SIG-M5 (cell line): ENCODE measurements at places on chromosomes 4 and X.

DNA sequence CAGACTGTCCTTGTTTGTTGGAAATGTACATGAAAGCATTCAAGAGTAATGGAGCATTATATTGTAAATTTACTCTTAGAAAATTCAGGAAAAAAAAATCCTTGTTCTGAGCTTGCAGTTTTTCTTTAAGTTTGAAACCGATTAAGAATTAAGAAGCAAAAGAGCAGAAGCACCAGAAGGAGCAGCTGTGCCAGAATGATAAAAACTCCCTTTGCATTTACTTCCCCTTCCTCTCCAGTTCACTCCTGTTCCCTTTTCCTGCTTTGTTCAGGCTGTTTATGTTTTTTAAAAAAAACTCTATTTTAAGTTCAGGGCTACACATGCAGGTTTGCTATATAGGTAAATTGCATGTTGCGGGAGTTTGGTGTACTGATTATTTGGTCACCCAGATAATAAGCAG lies 90.3 kb downstream of the ATOH1 start:
- DNase-seq, result no peak

DNA sequence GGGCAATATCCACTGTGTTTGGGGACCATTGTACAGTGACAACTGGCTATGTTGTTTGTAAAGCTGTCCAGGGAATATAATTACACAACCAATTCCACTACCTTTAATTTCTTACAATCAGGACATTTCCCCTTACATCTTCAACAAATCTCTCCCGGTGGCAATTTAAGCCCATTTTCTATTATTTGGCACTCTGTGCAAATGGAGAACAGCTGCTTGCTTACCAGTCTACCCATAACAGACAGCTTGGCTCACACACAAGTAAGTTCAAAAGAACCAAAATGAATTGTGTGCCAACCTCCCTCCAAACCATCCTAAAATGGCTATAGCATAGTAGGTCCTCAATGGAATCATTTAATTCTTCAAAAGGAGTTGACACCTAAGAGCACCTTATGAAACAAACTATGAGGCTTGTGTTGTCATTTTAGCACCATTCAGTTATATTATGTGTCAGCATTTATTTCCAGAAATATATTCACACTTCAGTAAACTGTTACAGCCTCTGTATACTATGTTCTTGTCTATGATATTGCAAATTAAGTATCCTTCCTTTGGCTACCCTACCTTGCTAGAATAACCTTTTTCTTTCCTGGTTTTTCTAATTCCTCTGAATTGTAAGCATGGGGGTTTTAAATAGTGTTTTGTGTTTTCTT lies 18.4 kb downstream of the GABRA4 start:
- no peak for DNase-seq

GRCh38 chrX:2583194-2584162 lies 82.7 kb upstream of the DHRSX start:
- no peak for DNase-seq

- no peak for DNase-seq
Observed at GRCh38 chr4:41177016-41177415, 37.3 kb downstream of the APBB2 start.

DNA sequence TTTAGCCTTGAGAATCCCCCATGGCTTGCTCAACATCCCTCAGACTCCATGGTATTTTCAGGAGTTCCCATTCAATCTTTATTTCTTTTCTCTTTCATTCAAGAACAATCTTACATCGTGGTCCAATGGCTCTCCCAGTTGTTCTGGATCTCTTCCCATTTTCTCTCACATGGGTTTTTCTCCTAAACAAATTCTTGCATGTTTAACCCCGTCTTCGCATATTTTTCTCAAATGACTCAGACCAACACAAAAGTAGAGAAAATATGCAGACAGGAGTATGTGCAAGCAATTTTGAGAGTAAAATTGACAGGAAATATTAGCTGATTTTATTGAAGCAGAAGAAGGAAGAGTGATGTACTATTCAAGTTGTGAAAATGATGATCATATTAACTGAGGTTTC lies 396.4 kb upstream of the TRAM1L1 start:
- no peak for DNase-seq

DNA sequence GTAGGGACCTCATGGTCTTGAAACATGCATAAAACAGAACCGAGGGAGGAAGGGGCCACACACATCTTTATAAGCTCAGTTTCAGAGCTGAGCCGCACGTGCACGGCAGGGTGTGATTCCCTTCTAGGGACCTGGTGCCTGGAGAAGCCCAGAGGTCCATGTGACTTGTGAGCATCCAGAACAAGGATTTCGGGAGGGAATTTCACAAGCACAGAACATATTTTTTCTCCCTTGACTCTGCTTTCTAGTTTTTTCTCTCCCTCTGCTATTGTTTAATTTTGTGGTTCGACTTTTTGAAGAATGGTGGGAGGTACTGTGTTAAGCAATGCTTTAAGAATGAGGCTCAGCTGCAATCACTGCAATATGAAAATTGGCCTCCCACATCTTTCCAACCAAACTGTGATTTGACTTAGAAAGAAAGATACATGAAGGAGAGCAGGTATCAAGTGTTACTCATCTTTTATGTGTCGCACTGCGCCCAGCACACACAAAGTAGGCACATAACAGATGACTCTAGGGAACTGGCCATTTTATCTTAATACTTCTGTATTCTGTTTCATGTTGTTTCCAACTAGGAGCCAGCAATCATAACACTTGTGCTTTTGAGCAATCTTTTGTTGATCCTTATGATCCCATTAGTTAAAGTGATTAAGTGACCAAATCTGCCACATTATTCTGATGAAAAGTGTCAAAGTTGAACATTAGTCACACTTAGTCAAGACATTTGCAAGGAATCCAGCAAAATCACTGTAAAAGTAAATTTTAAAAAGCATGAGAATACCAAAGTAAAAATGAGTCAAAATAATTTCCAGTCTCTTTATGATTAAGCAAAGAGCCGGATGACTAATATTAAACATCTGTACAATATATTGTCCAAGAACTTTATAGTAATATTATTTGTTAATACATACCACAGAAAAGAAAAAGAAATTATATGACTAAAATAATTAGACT lies 86.4 kb downstream of the SHISA3 start:
- no peak for DNase-seq

GRCh38 chrX:53287493-53288138 lies 6.2 kb upstream of the IQSEC2 start:
- peak; percentile 48 for DNase-seq

- DNase-seq, result no peak
Observed at GRCh38 chrX:16986169-16986568, 39.7 kb downstream of the REPS2 start.

- no peak for DNase-seq
Observed at GRCh38 chrX:7111518-7111917, 36.0 kb upstream of the STS start.

DNA sequence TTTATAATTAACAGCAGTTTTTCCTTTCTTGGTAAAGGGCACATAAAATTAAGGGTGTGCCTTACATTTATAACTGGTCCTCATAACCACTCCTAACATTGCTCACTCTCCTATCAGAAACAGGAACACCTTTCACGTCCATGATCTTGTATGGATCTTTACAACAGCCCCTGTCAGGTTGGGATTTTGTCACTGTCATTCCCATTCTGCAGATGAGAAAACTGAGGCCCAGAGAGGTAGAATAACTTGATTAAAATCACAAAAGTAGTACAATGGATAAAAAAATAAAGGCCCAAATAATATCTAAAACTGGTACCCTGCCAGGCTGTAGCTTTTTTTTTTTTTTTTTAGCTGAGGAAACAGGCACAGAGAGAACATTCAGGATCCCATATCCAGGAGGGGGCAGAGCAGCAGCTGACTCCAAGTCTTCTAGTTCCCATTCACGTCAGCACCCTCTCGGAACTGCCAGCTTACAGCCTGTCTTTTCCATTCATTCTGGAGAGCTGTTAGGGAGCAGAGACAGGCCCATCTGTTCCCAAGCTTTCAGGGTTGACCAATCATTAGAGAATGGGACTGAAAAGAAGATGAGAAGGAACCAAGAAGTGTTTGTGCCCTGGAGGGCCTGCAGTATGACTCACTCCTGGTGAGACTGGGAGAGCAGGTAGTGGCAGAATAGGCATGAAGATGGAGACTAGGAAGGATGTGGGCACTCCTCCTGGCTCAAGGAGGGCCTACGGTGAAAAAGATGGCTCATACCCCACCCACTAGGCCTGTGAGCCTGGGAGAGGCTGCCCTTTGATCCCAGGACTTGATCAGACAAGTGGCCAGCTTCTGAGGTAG lies 7.3 kb downstream of the SUV39H1 start:
- DNase-seq, result no peak

- DNase-seq, result no peak
Observed at GRCh38 chr4:95181996-95182306, 366.8 kb downstream of the UNC5C start.

DNA sequence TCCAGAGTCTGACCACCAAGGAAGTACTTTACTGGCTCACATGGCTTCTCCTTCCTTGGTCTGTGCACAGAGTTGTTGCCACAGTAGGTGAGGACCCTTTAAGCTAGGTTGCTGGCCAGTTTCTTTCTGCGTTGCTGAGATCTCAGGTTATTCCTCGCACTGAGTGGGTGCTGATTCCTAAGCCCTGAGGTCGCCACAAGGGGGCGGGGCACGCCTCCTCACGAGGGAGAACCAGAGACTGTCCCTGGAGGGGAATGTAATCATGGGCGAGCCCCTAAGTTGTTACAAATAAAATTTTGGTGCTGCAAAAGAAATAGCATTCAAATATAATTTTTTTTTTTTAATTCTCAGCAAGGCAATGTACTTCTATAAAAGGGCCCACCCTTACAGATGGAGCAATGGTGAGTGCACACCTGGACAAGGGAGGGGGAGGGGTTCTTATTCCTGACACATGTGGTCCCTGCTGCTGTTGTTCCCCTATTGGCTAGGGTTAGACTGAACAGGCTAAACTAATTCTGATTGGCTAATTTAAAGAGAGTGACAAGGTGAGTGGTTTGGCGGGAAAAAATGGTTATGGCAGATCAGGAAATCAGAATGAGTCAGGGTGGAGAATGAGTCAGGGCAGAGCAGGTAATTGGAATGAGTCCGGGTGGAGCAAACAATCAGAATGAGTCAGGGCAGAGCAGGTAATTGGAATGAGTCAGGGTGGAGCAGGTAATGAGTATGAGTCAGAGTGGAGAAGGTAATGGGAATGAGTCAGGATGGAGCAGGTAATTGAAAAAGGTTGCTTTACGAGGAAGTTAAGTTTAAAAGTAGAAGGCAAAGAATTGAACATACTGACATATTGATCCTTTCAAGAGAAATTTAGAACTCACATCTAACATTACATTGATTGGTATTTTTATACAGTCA lies 107.5 kb downstream of the VSIG4 start:
- no peak for DNase-seq

DNA sequence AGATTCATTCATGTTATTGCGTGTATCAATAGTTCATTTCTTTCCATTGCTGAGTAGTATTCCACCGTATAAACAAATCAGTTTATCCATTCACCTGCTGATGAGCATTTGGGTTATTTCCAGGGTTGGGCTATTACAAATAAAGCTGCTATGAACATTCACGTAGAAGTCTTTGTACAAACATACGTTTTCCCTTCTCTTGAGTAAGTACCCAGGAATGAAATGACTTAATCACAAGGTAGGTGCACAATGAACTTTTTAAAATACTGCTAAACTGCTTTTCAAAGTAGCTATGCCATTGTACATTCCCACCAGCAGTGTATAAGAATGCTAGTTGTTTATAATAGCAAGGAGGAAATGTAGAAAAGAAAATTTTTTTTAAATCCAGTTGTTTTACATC lies 35.9 kb downstream of the SYTL4 start:
- DNase-seq, result no peak

GRCh38 chrX:22186165-22186564 lies 86.5 kb upstream of the CBLL2 start:
- no peak for DNase-seq

DNA sequence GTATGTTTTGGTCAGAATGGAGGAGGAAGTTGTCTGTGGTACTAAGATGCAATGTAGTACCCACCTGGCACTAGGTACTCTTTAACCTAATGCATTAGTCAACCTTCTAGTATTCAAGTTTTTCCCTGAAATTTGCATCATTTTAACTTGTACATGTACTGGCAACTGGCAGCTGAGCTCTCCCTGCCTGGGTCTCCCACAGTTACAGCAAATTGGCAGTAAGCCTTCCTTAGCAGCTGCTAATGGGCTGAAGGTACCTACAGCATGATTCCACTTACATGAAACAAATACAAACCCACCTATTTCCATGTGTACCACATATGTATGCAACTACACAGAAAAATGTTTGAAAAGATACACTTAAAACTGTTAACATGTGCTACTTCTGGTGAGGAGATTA lies 8.1 kb upstream of the KLHL2 start:
- DNase-seq, result no peak

GRCh38 chr4:22522706-22523501 lies 7.0 kb upstream of the ADGRA3 start:
- no peak for DNase-seq

GRCh38 chr4:173195109-173195508 lies 26.5 kb downstream of the GALNT7 start:
- DNase-seq, result no peak

DNA sequence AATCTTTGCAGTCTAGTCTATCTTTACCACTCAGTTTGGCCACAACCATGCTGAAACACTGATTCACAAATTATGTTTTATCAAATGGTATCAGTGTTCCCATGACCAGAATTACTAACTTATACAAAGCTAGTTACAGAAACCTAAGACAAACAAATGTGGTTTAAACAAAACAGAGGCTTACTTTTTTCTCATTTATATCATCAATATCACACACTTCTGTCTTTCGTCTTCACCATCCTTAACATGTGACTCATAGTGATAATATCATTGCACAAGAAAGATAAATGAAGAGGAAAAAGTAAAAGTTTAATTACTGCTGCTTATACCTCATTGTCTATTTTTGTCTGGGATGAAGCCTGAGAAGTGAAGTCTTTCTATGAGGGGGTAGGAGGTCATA lies 406.6 kb downstream of the PCDH10 start:
- DNase-seq, result no peak

- DNase-seq, result no peak
Observed at GRCh38 chr4:4901877-4902276, 42.4 kb downstream of the MSX1 start.

DNA sequence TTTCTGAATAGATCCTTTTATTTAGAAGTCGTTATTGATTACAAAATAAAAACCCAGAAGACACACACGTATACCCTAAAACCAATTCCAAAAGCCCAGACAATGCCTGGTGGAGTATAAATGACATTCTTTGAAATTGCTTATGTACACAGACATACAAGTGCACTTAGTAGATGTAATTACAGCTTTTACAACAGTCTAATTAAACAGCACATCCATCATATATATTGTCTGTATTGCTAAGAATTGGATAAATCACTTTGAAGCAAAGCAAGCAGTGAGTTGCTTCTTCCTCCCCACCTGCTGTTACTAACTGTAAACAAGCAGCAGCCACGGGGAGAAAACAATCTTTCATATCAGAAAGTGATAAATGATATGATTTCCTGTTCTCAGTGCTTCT lies 645.7 kb downstream of the TLL1 start:
- no peak for DNase-seq

- no peak for DNase-seq
Observed at GRCh38 chr4:169189372-169189771, 81.4 kb downstream of the SH3RF1 start.

- DNase-seq, result no peak
Observed at GRCh38 chrX:135340831-135341230, 31.6 kb downstream of the ETDC start.

GRCh38 chr4:8744083-8744805 lies 127.4 kb downstream of the HMX1 start:
- DNase-seq, result no peak
